Ovary (tissue), 10 donors: ENCODE measurements at places on chromosomes 1 and 21. TPM values are rescaled to one million over a fixed set of nuclear protein-coding genes. Genes with fewer than 3 reads are reported as not detected.

CD84 gene
- total RNA-seq = 0.91 TPM

GRCh38 chr1:228791791-228792190 lies 56.5 kb downstream of the RHOU start:
- no peaks in the 10 kb centered on the region for H3K4me1 ChIP-seq
- H3K27ac ChIP-seq = no peak overlapping the region
- DNase-seq = no peak
- no peaks in the 10 kb centered on the region for H3K27me3 ChIP-seq
- no peak overlapping the region for H3K4me3 ChIP-seq
- H3K36me3 ChIP-seq = no peaks in the 10 kb centered on the region

- H3K27me3 ChIP-seq = no peaks in the 10 kb centered on the region
- no peak for DNase-seq
- no peaks in the 10 kb centered on the region for H3K36me3 ChIP-seq
- no peaks in the 10 kb centered on the region for H3K4me1 ChIP-seq
- no peak overlapping the region for H3K27ac ChIP-seq
- H3K4me3 ChIP-seq = no peak overlapping the region
These were observed 20.3 kb downstream of the NOS1AP start for GRCh38 chr1:162089748-162090147.

DNA sequence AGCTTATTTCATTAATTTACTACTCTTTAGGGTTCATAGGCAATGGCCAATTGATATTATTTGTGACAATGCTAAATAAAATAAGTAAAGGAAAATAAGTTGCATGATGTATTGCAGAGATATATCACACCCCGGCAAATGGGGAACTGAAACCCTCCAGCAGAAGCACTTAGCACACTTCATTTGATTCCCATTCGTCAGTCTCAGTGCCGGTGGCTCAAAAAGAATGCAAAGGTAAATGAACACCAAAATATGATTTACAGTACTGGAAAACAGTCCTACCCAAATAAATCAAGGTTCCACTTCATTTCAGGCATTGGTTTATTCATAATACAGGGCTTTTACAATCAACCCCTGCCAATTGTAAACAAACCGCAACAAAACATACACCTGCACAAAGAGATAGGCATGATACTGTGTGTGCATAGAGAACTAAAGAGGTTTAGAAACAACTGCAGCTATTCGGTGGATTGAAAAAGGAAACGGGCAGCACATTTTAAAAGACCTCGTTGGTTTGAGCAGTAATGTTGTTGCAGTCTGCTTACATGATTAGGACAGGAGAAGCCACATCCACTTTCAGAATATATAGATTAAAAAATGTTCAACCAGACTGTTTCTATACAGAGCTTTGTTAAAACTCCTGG lies 1019.2 kb downstream of the TTLL7 start:
- no peak for DNase-seq
- no peaks in the 10 kb centered on the region for H3K27me3 ChIP-seq
- H3K27ac ChIP-seq = no peak overlapping the region

DNA sequence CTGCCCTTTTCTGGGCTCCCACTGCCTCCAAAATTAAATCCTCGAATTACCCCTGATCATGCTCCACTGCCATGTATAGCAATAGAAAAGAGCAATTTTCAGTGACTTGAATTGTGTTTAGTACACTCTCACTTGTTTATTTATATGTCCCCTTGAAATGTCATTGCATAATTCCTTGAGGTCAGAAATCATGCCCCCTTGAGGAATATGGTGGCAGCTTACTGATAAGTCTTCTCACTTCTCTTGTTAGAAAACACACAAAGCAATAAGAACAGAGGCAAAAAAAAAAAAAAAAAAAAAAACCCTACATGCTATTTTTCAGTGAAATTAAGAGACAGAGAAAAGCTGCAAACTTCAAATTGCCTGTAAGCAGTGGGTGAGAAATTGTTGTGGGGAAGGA lies 37.5 kb downstream of the GPR88 start:
- no peaks in the 10 kb centered on the region for H3K36me3 ChIP-seq
- no peaks in the 10 kb centered on the region for H3K4me1 ChIP-seq
- H3K4me3 ChIP-seq = no peak overlapping the region
- H3K27me3 ChIP-seq = no peaks in the 10 kb centered on the region
- no peak for DNase-seq

DNA sequence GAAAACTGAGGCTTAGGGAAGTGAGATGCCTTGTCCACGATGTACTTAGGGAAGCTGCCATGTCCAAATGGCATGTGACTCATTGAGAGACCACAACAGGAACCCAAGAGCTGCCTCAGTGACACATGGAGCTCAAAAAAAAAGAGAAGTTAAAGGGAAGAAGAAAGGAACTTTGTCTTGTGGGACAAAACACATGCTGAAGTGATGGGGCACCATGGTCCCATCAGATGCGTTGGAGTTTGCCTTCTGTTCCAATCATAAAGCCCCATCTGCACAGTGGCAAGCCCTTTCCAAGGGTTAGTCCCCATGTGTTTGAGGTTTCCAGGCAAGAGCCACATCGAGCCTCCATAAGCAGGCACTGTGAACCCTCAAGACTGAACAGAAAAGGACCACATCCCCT lies 8.0 kb downstream of the MED8 start:
- no peak overlapping the region for H3K27ac ChIP-seq
- no peaks in the 10 kb centered on the region for H3K36me3 ChIP-seq
- H3K4me3 ChIP-seq = no peak overlapping the region
